Large intestine (tissue), 12 donors: ENCODE measurements at places on chromosomes 6 and 20. TPM values are rescaled to one million over a fixed set of nuclear protein-coding genes. Genes with fewer than 3 reads are reported as not detected.

- no peak for DNase-seq
These were observed 37.1 kb downstream of the BEND6 start for GRCh38 chr6:56992036-56992435.

DNA sequence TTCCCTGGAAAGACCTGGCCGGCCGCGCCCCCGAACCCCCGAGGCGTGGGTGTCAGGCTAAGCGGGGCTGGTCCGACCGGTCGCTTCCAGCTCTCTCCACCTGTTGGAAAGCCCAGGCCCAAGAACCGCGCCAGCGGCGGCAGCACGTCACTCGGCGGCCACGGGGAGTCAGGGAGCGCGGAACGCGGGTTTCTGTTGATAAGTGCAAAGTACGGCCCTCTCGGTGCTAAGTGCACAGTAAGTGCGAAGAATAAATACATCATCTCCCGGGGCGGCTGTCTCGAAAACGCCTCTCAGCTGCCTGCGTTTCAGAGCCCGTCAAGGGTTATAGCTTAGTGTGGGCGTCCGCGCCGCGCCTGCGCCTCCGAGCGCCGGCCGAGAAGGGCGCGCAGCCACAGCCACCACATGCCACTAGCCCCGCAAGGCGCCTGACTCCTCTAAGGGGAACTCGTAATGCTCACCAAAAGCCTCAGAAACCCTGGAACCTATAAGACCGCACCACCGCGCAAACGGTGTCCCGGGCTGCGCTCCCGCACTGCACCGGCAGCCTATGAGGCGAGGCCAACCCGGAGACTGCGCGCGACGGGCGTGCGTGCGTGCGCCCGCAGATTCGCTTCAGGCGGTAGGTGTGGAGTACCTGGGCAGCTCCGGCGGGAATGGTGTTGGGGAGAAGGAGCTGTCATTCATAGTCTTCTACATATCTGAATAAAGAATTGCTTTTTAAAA lies 9.2 kb upstream of the TBX18 start:
- peak; percentile 53 for DNase-seq

- no peak for DNase-seq
These were observed 33.3 kb upstream of the ZBP1 start for GRCh38 chr20:57653546-57653900.

DNA sequence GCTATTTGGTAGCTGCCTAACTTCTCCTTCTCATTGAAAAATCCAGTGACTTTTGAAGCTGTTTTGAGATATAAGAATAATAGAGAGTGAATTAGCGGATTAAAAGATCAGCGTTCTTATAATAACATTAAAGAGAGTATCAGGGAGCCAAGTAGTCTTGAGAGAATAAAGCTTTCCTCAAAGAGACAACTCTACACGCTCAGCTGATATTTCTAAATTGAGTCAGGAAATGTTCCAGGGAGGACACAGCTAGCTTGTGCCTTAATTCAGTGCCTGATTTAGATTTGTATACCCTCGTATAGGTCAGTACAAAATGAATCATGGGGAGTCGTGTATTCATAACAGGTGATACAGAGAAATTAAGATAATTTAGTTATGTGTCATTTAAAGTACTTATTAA lies 75.1 kb upstream of the QKI start:
- no peak for DNase-seq

DNA sequence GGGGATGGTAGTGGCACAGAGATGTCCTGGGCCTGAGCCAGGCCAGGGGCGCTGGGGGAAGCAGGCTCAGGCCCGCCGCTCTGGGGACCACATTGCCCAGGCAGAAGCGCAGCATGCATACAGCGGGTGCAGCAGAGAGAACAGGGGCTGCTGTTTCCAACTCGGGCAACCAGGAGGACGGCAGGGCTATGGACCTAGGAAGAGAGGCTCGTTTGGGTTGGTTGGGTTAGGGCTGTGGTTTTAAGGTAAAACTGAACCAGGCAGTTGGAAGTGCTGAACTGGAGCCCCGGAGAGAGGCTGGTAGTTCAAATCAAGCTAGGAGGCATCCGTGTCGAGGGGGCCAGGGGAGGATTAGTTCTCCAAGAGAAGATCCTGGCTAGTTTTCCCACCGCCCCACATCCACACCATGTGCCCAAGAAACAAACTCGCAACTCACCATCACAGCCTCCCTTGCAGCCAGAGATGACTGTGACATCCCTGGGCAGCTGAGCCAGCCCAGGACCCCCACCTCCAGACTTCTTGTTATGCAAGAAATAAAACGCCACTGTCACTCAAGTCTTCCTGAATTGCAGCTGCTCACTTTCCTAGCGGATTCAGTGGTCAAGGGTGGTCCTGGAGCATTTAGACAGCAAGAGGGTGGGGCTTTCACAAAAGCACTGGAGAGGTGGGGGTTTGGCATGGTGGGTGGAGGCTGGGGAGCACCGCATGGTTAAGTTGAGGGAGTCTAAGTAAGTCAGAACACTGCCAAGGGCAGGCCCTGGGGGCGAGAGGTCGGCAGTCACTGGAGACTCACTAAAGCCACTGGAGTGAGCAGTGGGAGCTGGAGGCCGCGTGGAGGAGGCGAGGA lies 161.2 kb downstream of the GRM4 start:
- DNase-seq, result no peak

DNA sequence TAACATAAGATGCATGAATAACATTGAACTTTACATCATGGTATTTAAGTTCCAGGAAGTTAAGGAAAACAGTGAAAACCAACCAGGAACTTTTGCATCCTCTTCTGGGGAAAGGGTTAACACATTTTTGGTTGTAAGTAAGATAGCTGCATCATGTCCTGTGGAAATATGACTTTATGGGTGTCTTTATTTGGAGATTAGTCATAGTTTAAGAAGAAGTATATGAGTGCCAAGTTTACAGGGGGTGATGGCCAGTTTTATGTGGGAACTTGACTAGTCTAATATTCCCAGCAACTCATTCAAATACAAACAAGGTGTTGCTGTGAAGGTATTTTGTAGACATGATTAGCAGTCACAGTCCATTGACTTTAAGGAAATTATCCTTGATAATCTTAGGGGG lies 78.0 kb downstream of the PDE10A start:
- DNase-seq, result no peak

DNA sequence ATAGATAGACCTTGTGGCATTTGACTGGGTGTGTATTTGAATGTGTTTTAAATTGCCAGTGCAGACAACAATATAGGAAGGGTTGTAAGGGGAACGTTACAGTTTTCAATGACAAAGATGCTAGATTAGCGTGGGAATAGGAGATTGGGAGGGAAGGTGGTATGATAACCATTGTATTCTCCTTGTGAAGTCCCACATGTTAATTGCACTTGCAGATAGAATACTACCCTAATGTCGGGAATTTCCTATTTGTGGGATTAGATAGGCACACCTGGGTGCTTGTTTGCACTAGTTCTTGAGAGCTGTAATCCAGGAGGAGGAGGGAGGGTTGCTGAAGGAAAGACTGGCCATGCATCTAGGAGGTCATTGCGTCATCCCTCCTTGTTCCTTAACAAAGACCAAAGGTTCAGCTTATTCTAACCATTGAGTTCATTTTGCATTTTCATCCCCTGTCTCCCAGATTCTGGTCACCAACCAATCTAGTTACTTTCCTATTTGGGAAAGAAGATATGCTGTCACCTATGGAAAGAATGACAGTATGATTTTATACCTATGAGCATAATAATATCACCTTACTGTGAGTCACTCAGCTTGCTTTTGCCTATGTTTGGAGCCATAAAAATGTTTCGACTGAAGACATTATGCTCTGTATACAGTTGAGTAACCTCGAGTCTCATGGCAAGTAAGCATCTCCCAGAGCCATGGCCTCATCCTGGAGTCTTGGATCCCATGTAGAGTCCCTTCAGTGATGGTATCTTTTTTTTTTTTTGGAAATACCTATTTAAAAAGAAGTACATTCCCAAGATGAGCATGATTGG lies 201.5 kb downstream of the DTNBP1 start:
- DNase-seq, result no peak

GRCh38 chr6:105274678-105275077 lies 94.9 kb upstream of the POPDC3 start:
- no peak for DNase-seq

DNA sequence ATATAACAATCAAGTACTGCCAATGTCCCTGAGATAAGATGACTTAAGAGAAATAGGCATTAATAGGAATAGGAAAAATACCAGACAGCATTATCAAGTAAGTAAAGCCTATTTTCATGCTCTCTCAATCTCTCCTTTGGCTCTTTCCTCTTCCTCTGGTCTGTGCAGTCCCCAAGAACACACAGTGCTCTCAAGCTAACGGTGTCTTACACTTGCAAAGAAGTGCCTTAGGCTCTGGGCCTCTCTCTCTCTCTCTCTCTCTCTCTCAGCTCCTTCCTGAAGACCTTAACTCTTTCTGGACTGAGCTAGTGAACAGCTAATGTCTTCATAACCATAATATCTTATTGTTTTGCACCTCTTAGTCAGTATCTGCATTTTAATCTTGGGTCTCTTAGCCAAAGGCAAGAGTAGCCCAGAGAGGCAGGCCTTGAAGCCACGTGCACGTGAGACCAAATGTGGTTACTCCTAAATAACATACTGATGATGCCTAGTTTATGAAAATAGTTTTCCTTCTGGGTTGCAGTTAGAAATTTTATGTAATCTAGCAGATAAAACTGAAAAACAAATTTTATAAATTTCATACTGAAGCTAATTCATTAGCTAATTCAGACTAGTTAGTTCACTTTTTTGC lies 70.8 kb downstream of the TPD52L1 start:
- DNase-seq, result no peak

Gene UST
- 2.9 TPM for polyA plus RNA-seq

Gene TMEM170B
- 4.7 TPM for polyA plus RNA-seq

Gene C6orf118
- polyA plus RNA-seq, result 0.78 TPM

Gene EYA2
- 0.72 TPM for polyA plus RNA-seq
